ENCODE measurements at places on chromosomes 13 and 19.

GRCh38 chr13:46578590-46578975 is 25.6 kb downstream of the LRCH1 start:
- DNase-seq = no peak

GRCh38 chr13:102678339-102679107 is 16.3 kb downstream of the METTL21C start:
- DNase-seq = no peak

DNA sequence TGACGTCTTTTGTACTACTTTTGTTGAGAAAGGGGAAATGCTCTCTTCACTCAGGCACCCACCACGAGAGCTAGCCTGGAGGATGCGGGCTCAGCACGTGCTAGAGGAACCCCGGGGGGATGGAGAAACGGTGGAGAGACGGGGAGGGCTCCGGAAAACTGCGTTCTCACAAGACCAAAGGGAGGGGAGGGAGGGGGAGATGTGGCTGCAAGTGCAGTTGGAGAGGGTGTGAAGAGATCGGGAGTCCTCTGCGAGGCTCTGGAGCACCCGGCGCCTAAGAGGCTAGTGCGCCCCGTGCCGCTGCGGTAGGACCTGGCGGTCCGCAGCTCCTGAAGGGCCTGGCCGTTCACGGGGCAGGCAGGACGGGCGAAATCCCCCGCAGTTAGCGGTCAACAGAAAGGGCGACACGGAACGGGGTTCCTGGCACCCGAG is 43.4 kb upstream of the XPO4 start:
- no peak for DNase-seq

DNA sequence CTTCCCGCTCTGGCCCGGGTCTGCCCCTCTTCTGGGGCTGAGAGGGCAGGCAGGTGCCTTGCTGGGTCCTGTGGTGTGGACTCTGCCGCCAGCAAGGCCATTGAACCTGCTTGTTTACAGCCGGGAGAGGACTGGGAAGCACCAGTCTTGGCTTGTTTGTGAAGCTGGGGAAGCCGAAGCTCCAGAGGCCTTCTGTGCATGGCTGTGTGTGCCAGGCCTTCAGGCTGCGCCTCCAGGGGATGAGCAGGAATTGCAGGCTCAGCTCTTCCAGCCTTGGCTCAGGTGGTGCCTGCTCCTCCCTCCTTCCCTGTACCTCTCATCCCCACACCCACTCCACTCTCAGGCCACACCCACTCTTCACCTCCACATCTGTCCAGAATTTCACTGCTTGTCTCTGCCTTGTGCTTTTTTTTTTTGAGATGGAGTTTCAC is 17.5 kb downstream of the NDUFB7 start:
- DNase-seq = no peak

GRCh38 chr13:113411216-113412023 is 41.9 kb downstream of the ADPRHL1 start:
- no peak for DNase-seq

- DNase-seq = no peak
Observed at GRCh38 chr13:29791997-29792780, 58.2 kb downstream of the UBL3 start.

DNA sequence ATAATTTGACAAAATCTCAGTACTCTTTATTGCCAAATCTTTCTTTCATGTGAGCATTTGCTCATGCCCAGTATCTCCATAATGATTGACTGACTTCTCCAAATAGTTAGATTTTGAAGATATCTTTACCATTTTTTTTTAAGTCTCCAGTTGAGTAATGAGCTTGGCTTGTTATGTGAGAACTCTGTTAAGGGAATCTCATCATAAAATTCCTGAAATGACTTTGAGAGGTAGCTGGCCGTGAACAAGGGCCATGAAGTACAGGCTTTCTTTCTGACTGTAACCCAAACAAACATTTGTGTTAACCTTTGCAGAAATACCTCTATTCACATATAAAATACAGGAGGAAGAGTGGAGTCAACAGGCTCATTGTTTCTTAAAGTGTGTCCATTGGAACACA is 449.7 kb downstream of the IRS2 start:
- DNase-seq = no peak

- no peak for DNase-seq
Observed at GRCh38 chr13:22311734-22312404, 641.0 kb downstream of the FGF9 start.

DNA sequence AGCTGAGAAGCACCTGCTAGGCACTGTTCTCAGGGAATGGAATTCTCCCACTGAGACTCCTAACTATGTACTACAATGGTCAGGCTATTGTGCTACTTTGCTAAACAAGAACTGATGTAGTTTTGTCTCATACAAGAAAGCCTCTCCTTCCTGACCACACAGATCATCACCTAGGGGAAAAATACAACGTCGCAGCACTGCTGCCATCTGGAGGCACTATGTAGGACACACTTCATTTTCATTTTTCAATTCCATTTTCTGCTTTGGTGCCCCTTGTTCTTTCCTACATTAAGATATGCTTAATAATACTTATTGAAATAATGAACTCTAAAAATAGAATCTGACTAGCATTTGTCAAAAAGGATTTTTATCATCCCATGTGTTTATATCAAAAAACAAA is 21.1 kb downstream of the PROSER1 start:
- no peak for DNase-seq

- peak; percentile 72 for DNase-seq
Observed at GRCh38 chr13:99432609-99433542, 68.4 kb upstream of the TM9SF2 start.

DNA sequence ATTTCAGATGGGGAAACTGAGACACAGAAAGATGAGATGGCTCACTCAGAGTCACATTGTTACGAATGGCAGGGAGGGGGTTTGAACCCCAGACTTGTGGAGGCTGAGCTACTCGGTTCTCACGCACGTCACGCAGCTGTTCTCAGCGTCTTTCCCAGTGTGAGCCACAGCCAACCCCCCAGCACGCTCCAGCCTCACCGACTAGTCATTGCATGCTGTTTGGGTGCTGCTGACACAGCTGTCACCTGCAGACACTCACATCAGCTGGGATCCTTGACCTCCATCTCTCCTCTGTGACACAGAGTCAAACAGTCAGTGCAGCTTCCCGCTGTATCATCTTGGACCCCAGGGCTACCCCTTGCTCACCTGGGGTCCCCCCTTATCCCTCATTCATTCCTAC is 2.4 kb upstream of the NCAN start:
- DNase-seq = no peak

GRCh38 chr19:16295057-16295456 is 29.6 kb upstream of the KLF2 start:
- DNase-seq = no peak

- no peak for DNase-seq
Observed at GRCh38 chr13:112893570-112894422, 75.2 kb upstream of the MCF2L start.

DNA sequence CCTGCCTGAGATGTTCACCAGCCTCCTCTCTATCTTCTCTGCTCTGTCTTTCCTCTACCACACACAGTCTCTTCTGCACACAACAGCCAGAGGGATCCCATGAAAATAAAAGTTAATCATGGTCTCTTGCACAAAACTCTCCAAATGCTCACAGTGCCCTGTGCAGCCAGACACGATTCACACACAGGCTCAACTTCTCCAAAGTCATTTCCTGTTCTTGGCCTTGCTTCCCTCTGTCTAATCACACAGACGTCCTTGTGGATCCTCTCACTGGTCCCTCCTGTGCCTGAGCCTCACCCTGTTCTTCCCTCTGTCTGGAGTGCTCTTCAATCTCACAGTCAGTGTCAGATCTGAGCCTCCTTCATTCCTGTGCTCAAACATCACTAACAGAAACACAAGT is 7.8 kb downstream of the SIGLEC12 start:
- no peak for DNase-seq

DNA sequence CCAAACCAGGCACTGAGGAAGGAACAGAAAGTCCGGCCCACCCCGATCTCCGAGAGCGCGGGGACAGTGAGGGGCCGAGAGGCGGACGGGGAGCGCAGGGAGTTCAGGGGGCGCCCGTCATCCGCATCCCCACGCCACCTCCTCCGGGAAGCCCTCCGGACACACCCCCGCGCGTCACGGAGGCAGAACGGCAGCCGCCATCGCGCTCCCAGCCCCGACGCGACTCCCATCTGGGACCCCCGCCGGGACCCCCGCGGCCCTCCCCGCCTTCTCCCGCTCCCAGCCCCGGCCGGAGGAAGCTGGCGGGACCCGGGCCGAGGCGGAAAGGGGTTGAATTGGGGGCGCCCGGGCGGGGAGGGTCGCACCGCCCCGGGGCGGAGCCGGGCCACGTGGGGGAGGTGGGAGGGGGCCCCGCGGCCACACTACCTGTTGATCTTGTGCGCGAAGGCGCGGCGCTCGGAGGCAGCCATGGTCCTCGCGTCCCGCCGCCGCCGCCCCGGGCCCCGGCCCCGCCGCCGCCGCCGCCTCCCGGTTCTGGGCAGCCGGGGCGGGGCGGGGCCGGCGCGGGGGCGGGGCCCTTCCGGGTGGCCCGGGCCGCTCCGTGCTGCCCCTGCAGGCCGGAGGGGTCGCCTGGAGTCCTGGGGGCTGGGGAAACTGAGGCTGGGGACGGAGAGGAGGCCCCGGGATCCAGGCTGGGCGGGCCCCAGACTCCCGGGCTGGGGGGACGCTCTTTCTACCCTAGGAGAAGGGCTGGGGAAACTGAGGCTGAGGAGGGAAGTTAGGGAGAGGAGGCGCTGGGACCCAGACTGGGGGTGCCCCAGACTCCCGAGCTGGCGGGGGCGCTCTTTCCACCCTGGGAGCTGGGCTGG is at the start of gene DOCK6:
Gene DOCK6 (minus strand): TSS at position 554 of the 869 bp plus-strand sequence. CDS start 84 bp downstream, at position 470.
- DNase-seq = peak; percentile 12

DNA sequence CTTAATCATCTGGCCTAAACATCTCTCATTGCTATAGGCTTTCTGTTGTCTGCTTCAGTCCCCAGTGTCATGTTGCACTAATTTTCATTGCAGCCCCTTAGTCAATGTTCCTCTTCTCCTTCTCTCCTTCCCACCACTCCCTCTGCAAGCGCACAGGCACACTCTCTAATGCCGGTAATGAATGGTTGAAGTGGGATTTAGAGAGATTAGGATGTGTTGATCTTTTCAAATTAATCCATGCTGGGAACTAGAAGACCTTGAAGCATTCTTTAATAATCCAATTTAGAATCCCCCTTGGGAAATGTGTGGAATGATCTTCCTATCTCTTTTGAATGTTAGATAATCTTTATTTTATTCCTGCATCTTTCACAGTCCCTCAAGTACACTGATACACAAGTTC is 33.2 kb upstream of the NDFIP2 start:
- DNase-seq = no peak

GRCh38 chr13:90918536-90918935 is 429.0 kb upstream of the MIR17HG start:
- no peak for DNase-seq

- no peak for DNase-seq
Observed at GRCh38 chr19:492091-492531, 4.2 kb upstream of the MADCAM1 start.

DNA sequence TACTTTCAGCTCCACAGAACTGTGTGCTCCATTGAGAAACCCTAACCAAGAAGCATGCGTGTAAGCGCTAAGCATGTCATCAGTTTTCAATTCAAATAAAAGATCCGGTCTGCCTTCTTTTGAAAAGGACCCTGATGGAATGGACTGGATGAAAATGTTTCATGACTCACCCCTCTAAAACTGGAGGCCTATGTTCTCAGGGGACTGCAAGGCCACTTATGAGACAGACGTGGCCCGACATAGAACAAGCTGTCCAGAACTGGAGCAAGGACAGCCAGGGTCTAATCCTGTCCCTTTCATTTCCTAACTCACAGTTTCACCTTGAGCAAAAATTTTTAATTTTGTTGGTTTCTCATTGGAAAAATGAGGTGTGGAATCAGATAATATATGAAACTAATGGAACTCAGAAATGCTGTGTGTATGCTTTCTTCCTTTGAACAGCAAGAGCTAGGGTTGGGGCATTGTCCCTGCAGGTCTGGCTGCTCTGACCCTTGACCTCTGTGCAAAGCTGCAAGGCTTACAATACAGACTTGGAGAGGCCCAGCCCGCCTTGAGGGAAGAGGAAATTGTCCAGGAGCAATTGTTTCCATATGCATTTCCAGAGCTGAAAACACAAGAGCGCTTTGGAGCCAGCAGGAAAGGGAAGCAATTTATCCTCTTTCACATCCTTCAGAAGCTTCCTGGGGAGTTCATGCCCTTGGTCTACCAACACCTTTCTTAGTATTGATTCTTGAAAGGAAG is 553.4 kb upstream of the KLF12 start:
- DNase-seq = no peak

DNA sequence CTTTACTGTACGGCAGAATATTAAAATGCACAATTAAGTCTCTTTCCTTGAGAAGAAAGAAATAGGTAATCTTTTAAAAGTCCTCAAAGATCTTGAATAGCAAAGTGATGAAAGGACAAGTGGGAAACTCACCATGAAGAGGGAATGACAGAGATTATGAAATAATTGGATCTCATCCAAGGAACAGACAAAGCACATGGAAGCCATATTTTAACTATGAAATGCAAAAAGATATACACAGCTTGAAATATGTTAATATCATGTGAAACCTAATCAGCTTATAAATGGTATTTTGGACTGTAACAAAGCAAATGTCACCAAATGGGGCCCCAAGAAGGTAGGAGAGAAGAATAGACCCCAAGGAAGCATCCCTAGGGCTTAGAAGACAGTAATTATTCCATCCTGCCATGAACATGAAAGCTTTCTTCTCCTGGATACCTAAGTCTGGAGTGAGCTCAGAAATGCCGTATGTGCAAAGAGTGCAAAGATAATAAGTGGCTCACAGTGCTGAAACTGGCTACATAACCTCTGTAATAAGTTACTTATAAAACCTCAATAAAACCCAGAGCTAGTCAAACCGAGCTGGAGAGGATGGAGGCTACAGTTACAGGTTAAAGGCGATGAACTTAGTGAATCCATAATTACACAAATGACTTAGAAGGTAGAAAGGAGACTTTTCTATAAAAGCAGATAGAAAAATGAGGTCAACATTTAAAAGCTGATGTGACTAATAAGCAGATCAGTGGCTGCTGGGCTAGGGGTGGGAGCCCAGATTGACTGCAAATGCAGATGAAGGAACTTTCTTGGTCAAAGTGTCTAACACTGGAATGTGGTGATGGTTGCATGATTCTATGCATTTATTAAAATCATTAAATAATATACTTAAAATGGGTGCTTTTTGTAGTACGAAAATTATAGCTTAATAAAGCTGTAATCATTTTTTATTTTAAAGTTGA is 34.4 kb downstream of the DCLK1 start:
- DNase-seq = no peak

DNA sequence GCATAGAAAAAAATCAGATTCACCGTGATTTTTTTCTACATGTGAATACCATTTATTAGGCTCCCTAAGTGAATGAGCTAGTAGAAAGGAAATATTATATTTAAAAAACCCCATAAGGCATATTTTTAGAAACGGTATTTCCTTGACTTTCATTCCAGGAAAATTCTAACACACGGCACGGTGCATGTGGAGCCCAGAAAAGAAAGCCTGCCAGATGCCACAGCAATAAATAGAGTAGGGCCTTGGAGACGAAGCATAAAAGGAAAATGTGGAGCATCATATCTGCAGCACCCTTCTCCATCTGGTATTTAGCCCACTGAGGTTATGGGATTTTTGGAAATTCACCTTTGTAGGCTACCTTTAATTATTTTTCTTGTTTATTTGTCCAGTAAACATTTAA is 314.4 kb downstream of the ENOX1 start:
- DNase-seq = no peak
